ENCODE measurements at places on chromosomes 12 and 14.

DNA sequence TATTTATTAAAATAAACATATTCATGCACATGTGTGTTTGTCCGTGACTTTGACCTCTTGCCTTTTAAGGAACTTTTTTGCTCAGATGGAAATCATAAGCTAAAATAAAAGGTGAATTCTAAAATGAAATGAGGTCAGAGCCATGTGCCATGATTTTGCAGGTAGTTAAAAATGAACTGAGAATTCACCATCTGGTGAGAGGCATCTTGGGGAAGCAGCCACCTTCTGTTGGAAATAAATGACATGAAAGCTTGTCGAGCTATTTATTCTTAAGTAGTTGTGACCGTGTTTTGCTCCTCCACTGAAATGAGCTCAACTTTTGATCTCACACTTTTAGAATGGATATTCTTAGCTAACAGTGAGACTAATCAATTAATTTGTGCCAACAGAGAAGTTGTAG is 56.8 kb upstream of the CNOT2 start:
- DNase-seq: no peak

- DNase-seq: no peak
Measured at GRCh38 chr14:82366803-82367202, 833.1 kb upstream of the SEL1L start.

- DNase-seq: no peak
Measured at GRCh38 chr12:98733667-98734350, 88.7 kb downstream of the APAF1 start.

- no peak for DNase-seq
Measured at GRCh38 chr14:81478446-81478845, 55.2 kb downstream of the SEL1L start.

DNA sequence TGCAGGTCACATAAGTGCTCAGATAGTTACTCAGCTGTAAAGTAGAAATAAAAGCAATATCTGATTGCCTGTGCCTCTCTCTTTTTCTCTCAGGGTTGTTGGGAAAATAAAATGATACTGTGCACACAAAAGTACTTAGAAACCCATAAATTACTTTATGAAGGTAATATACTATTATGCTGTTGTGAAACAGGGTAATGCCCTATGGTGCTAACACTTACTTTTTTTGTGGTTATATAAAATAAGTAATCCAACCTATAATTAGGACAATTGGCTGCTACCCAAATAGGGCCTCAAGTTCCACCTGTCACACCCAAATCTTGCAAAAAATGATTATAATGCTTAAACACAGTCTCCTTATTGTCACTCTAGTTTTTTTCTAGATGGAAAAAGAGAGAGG is 50.6 kb downstream of the DAAM1 start:
- DNase-seq: no peak

DNA sequence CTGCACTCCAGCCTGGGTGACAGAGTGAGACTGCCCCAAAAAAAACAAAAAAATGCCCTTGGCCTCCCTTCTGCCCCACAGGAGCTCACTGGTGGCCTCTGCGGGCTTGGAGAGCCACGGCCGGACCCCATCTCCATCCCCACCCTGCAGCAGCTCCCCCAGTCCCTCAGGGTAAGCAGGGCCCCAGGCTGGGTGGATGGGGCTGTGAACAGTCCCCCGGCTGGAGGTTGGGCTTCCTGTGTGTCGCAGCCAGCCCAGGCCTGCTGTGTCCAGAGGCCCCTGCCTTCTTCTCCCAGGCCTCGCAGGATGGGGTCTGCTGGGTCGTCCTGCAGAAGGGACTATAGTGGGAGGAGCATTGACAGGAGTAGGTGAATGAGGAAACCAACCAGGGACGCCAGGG is 15.4 kb upstream of the PUS1 start:
- DNase-seq: no peak

- DNase-seq: no peak
Measured at GRCh38 chr14:20769421-20769820, 1.2 kb downstream of the EDDM3B start.

DNA sequence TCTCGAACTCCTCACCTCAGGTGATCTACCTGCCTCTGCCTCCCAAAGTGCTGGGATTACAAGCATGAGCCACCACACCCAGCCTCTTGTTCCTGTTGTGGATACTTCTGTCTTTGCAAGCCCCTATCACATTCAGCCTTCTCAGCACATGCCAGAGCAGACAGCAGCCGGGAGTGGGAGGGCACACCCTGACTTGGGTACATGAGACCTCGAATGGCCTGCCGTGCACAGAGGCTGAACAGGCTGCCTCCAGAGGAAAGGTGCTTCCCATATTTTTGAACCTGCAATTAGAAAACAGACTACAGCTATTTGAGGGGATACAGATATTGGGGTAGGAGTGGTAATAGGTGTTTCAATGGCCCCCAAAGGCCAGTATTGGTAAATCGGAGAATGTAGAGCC is 307.3 kb upstream of the DIO3 start:
- DNase-seq: no peak

DNA sequence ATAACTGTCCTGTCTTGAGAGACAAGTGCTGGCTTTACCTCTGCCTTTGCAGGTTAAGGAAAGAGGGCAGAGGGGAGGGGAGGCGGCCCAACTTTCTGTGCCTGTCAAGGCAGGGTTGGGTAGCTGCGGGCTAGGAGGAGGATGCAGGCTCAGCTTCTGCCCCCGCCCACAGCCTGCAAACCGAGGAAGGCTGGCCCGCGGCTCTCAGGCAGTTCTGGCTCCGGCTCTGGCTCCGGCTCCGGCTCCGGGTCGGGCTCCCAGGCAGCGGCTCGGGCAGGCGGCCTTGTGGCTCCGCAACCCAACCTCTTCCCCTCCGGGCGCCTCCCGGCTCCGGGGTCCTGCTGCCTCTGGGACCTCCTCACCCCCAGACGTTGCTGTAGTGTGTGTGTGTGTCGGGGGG is 92.9 kb downstream of the TMEM30B start:
- DNase-seq: no peak
